ENCODE measurements at places on chromosomes 6 and 20.

DNA sequence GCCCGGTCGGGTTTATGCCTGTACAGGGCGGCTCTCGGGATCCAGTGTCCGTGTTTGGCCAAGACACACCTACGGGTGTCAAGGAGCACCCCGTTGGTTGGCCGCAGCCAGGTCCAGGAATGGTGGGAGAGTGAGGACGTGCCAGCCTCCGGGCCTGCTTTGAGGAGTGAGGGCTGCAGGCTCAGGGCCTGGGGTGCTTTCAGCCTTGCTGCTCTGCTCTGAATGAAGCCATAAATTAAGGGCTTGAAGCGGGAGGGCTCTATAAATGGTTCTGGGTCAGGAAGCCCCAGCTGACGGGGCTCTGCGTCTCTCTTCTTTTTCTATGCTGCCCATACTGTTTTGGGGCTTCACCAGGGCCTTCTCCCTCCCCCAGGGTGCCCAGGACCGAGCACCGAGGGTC, 15.1 kb downstream of the GATA5 start:
- no peak for DNase-seq

DNA sequence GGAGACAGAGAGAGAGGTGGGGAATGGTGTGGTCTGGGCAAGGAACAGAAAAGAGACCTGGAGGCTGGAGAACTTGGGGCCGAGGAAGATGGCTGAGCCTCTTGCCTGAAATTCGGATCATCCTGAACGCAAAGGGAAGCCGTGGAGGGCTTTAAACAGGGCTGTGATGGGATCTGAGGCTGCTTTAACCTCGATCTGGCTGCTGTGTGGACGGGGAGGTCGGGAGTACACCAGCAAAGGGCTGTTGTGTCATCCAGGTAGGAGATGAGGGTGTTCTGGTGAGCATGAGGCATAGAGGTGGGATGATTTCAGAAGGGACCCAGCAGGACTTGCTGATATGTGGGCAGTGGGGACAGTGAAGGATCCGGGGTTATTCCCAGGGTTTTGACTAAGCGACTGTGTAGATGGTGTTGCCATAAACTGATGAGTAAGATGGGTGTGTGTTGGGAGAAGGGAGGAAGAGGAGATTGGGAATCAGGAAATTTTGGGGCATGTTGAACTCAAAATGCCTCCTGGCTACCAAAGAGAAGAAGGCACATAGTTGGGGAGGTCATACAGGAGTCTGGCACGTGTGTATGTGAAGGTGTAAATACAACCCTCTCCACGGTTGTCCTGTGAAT, 158.5 kb downstream of the NFATC2 start:
- no peak for DNase-seq

DNA sequence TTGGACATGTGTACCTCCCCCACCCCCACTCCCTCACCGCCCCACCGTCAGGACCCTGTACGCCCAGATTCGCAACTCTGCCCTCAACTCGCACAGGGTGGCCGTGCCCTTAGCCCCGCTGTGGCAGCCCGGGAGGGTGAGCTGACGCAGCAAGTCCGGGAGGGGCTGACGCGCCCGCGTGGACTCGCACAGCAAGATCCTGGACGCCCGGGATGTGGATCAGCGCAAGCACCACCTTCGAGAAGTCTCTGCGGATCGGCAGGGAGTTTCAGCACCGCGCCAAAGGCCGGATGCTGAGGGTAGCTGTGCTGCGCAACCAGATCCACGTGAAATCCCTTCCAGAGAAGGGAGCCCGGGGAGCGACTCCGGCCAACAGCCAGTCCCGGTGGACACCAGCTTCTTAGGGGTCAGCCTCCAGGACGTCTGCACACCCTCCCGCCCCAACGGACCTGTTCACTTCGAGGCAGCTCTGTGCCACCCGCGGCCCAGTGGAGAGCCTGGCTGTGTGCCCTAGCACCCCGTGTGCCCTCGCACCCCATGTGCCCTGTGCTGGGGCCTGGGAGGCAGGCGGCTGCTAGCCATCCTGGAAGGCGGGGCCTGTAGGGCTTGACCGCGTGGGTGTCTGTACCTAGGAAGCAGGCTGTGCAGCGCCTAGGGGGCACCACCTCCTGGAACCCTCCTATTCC, 6.7 kb upstream of the GJA10 start:
- DNase-seq, result no peak

GRCh38 chr20:9506280-9506821, 8.0 kb upstream of the LAMP5 start:
- no peak for DNase-seq

GRCh38 chr6:125346201-125346925, 44.6 kb upstream of the HDDC2 start:
- DNase-seq, result no peak

DNA sequence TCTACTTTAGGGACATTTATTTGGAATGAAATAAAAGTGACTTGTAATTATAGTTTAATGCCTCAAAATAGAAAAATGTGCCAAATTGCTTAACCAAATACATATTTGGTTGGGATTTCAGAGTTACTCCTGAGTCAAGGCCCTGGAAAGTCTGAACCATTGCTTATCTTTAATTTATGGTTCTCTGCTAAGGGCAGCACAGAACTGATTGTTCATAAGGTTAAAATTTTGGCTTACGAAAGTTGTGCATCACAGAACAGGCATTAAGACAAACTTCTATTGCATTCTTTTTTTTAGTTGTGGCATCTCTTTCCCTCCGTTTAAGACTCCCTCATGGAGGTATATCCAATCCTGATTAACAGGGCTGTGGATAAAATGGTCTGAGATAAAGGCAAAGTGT, 92.2 kb upstream of the TENT5A start:
- DNase-seq, result no peak

GRCh38 chr6:142118925-142119324, 13.8 kb upstream of the GJE1 start:
- DNase-seq, result no peak

GRCh38 chr6:80330961-80331360, 224.5 kb downstream of the BCKDHB start:
- DNase-seq, result no peak

GRCh38 chr6:72890233-72890632, 268.4 kb downstream of the KCNQ5 start:
- DNase-seq, result no peak

- DNase-seq, result no peak
Measured at GRCh38 chr20:38162149-38162548, 2.9 kb downstream of the TGM2 start.

DNA sequence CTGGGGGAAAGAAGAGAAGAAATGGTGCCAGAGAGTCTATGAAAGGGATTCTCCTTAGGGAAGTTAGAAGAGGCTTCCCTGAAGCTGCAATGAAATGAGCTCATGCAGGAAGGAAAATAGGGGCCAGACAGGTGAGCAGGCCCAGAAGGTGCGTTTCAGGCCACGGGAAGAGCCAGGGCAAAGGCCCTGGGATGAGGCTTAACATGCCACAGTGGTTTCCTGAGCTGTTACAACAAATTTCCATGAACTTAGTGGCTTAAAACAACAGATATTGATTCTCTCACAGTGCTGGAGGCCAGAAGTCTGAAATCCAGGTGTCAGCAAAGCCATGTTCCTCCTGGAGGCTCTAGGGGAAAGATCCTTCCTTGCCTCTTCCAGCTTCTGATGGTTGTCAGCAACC, 167.9 kb downstream of the TFAP2C start:
- DNase-seq, result no peak

DNA sequence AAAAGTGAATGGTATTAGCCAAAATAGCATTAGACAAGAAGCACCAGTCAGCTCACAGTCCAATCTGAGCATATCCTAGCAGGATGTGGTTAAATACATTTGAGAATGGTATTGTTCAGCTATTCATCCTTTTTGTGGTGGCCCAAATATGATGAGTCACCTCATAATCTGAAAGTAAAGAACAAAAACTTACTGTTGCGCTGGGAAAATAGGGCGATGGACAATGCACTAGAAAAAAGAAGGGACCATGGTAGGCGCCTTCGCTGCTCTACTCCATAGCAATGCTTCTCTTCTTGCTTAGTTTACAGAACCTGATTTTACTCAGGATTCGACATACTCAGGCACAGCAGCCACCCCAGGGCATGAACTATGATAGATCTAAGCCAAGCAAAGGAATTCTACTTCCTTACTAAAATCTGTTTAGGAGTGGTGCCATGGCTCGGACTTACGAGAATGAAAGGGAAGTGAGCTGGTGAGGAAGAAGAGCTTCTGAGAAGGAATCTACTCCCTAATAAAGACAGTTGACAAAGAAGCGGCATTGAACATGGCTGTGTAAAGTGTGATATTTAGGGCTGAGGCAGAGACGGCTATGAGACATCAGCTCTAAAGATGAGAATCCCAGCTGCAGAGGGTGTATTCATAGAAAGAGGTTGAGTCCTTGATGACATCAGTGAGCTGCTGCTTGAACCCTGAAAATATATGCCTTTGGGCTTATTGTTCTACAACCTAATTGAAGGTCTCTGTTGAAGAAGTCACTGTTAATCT, 16.6 kb upstream of the FBXO9 start:
- no peak for DNase-seq

DNA sequence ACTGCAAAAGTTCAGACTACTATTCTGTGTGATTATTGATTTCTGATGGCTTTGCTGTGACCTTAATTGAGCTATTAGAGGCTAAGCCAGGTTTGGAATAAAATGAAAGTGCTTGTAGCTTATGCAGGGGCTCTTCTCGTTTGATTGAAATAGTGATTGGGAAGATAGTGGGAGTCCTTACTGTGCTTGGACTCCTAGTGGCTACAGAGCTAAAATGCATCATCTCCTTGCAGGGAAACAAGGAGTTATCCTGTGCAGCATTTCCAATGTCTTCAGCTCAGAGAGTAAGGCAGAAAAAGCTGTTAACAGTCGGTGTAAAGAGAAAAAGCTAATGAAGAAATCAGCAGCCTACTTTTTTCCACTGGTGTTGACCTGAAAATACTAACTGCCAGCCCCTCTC, 173.5 kb downstream of the SLC35F1 start:
- peak; percentile 22 for DNase-seq

- no peak for DNase-seq
Measured at GRCh38 chr6:57342148-57342669, 24.8 kb downstream of the PRIM2 start.

GRCh38 chr6:168385858-168386735, 54.9 kb upstream of the SMOC2 start:
- no peak for DNase-seq

- DNase-seq, result no peak
Measured at GRCh38 chr6:705047-705446, 12.1 kb upstream of the EXOC2 start.

GRCh38 chr20:32972181-32973076, 31.8 kb downstream of the SUN5 start:
- DNase-seq, result no peak

DNA sequence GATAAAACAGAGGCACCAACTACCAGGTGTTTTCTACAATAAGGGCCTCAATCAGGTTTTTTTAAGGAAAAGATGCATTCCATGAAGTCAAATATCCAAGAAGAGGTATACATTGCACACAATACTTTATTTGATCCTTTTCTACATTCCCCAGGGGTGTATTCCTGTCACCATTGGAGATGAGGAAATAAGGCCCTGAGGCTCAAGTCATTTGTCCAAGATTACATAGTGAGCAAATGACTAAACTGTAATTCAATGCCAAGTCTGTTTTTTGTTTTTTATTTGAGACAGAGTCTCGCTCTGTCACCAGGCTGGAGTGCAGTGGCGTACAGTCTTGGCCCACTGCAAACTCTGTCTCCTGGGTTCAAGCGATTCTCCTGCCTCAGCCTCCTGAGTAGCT, 69.2 kb upstream of the CDYL start:
- DNase-seq, result no peak

GRCh38 chr6:3782876-3783832, 31.6 kb upstream of the PXDC1 start:
- no peak for DNase-seq

- DNase-seq, result no peak
Measured at GRCh38 chr6:25927178-25927577, 3.3 kb downstream of the SLC17A2 start.

- DNase-seq, result peak; percentile 48
Measured at GRCh38 chr6:88165844-88166492, at the start of gene CNR1. Gene CNR1, minus strand, starts transcription at chr6:88166347. Its CDS starts 21,073 bp downstream, at chr6:88145274.

DNA sequence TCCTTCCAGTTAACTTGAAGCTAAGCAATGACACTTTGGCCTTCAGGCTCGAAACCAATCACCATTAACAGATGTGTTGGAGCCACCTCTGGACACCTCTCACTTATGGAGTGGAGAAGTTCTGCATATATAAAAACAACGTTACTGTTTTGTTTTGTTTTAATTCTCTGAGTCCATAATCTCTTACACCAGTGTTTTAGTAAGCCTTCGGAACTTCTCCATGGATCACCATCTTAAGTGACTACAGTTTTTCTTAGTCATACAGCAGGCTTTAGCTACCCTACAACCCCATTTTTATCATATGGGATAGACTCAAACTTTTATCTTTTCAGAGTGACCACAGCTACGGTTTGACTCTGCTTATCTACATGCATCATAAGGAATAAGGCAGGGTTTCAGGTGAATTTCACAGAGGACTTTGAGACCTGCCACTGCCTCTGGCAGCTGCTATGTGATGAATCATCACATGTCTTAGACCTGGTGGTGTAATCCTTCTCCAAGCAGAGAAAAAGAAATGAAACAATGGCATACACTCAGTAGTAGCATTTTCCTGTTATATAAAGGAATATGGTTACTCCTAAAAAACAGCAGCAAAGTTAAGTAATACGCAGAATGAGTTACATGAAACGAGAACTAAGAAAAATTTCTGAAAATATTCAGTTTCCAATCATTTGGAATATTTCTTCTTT, 5.5 kb upstream of the HDDC2 start:
- no peak for DNase-seq

- DNase-seq, result no peak
Measured at GRCh38 chr6:110534731-110535492, 58.5 kb upstream of the SLC22A16 start.

GRCh38 chr6:168909288-168909687, 344.4 kb downstream of the THBS2 start:
- no peak for DNase-seq

GRCh38 chr20:8385247-8385646, 253.2 kb downstream of the PLCB1 start:
- no peak for DNase-seq

- DNase-seq, result no peak
Measured at GRCh38 chr6:130671119-130671518, 156.1 kb upstream of the SMLR1 start.

Data from HEK293T (cell line).